Glomerular endothelial cell (primary cell): ENCODE measurements at places on chromosomes 7 and 10. TPM values are rescaled to one million over a fixed set of nuclear protein-coding genes. Genes with fewer than 3 reads are reported as not detected.

GPC2 gene
- total RNA-seq = 3.2 and 6.8 TPM in 2 replicates

TMEM236 gene
- 0.18 and 0.48 TPM in 2 replicates for total RNA-seq

RAPGEF5 gene
- 121 and 230 TPM in 2 replicates for total RNA-seq

GDF2 gene
- not detected in 2 replicates for total RNA-seq

RNLS gene
- total RNA-seq = 1.5 and 5.9 TPM in 2 replicates

RNF148 gene
- 1.2 TPM in 1 of 2 replicates, not detected in the other for total RNA-seq

HHEX gene
- total RNA-seq = 46.6 and 76.5 TPM in 2 replicates

JCAD gene
- total RNA-seq = 57.5 and 107 TPM in 2 replicates

CAPZA2 gene
- 111 and 128 TPM in 2 replicates for total RNA-seq

EEPD1 gene
- total RNA-seq = 4.7 and 6.2 TPM in 2 replicates

ABCB4 gene
- total RNA-seq = 0.29 and 0.78 TPM in 2 replicates

ENO4 gene
- not detected in 2 replicates for total RNA-seq

NODAL gene
- not detected in 2 replicates for total RNA-seq

RADIL gene
- 2.9 and 3.4 TPM in 2 replicates for total RNA-seq

PRLHR gene
- total RNA-seq = not detected in 2 replicates
